ENCODE measurements at places on chromosomes 7 and 10. TPM values are rescaled to one million over a fixed set of nuclear protein-coding genes. Genes with fewer than 3 reads are reported as not detected.

SLC29A3 gene
- total RNA-seq = 27.0 TPM

SPDYE6 gene
- not detected for total RNA-seq

ADAM12 gene
- total RNA-seq = 4.9 TPM

FFAR4 gene
- 0.13 TPM for total RNA-seq

ZC3HAV1L gene
- 10.1 TPM for total RNA-seq

RADIL gene
- total RNA-seq = 1.7 TPM

CHRM2 gene
- not detected for total RNA-seq

SFMBT2 gene
- total RNA-seq = 8.8 TPM

TLL2 gene
- total RNA-seq = 0.07 TPM

PRKCQ gene
- 4.5 TPM for total RNA-seq

PLXNA4 gene
- total RNA-seq = 0.40 TPM

TRIM8 gene
- total RNA-seq = 55.2 TPM

AKR1C3 gene
- 1,052 TPM for total RNA-seq

OR6B1 gene
- not detected for total RNA-seq

SH3PXD2A gene
- total RNA-seq = 0.60 TPM

LIPK gene
- total RNA-seq = not detected

HHEX gene
- 11.3 TPM for total RNA-seq

ZNF365 gene
- 0.86 TPM for total RNA-seq

FERD3L gene
- total RNA-seq = not detected

OPN4 gene
- total RNA-seq = not detected

SHTN1 gene
- total RNA-seq = 26.4 TPM

SERPINE1 gene
- total RNA-seq = 1,637 TPM

BAIAP2L1 gene
- 44.4 TPM for total RNA-seq

CLRN3 gene
- total RNA-seq = 0.07 TPM

C10orf62 gene
- not detected for total RNA-seq

SUGCT gene
- 1.5 TPM for total RNA-seq

AGAP6 gene
- 5.7 TPM for total RNA-seq

AQP1 gene
- 0.39 TPM for total RNA-seq

SPDYE1 gene
- total RNA-seq = not detected

CHN2 gene
- total RNA-seq = 0.53 TPM

All from A549 treated with dexamethasone at 1 μM for 4 hours (cell line).